Activated CD4-positive, alpha-beta T cell treated with anti-CD3 and anti-CD28 coated beads, Interleukin-2, amount 50 U/mL, for 48 hours (primary cell): ENCODE measurements at places on chromosomes 7 and 10.
A peak's percentile ranks its signal among the peaks of the same experiment; 100 is the strongest.

- peak; percentile 89 for DNase-seq
These were observed at the start of gene TPK1 for GRCh38 chr7:144835652-144836544. Gene TPK1 (minus strand): TSS chr7:144836053. CDS start chr7:144835602, 451 bp downstream.

- DNase-seq = no peak
These were observed 16.3 kb upstream of the VPS26A start for GRCh38 chr10:69107699-69108098.

GRCh38 chr7:66157060-66157459 is 42.4 kb downstream of the CRCP start:
- DNase-seq = no peak

- DNase-seq = no peak
These were observed 23.2 kb downstream of the PLXNA4 start for GRCh38 chr7:132553031-132553430.

DNA sequence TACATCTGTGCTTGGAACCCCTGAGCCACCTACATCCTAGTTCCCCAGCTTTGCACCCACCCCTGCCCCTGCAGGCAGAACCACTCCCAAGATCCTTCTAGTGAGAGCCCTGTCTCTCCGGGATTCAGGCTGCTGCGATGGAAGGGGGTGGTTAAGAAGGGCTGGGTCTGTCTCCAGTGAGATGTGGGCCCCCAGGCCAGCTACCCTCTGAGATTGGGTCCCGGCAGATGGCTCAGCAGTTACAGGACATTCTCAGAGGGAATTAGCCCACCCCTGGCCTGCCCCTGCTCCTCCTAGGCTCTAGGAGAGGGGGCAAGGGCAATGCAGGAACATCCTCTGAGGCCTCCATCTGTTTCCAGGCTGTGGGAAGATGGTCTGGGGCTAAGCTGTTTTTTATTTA is 27.7 kb downstream of the SLC29A3 start:
- no peak for DNase-seq

DNA sequence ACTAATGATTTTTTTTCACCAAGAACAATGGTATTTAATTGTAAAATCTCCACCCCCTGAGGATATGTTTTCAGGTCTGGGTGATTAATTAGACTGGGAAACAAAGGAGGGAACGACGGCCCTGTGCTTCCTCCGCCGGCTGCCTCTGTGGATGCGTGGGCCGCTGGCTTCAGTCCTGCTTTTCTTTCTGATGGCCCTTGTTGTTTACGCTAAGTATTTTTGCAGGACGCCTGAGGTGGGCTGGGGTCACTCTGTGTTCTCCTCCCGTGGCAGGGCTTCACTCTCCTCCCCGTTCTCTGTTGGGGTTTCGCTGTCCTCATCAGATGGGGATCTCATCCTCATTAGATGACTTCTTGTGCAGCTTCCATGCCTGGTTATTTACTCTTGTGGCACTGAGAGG is 5.2 kb upstream of the ACBD5 start:
- no peak for DNase-seq

- DNase-seq = no peak
These were observed 23.0 kb upstream of the EGFR start for GRCh38 chr7:54995610-54996363.

DNA sequence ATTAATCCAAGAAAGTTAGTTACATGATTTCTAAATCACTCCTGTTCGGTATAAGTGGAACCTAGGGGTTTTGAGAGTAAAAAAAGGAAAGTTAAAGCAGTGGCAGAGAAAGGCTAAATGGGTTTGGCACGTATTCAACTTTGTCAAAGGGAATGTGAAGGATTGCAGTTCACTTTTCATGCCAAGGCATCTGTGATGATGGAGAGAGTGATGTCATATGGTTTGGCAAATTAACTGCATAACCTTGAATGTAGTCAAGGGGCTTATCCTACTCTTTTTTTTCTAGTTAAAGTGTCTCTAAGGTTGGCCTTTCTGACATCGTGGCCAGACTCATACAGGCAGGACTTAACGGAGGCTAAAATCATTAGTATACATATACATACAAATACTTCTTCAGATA is 277.8 kb downstream of the EXOC4 start:
- no peak for DNase-seq

DNA sequence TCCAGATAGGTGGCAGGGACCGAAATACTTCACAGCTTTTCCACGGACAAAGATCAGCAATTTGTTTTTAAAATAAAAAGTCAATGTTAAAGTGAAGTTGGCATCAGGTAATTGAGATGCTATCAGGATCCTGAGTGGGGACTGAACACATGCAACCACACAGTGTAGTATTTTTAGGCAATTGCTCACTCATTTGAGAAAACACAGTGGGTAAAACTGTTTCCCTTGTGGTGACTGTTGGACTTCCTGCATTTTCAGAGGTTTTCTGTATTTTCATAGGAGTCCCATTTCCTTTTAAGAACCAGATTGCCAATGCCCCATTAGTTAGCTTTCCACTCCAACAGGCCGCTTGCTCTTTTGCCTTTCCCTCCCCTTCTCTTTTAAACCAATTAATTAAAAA is 159.5 kb upstream of the ZNF32 start:
- DNase-seq = no peak

GRCh38 chr7:28381466-28381865 is 30.9 kb upstream of the CREB5 start:
- DNase-seq = no peak

GRCh38 chr10:86862786-86863483 is 94.5 kb downstream of the MMRN2 start:
- no peak for DNase-seq

DNA sequence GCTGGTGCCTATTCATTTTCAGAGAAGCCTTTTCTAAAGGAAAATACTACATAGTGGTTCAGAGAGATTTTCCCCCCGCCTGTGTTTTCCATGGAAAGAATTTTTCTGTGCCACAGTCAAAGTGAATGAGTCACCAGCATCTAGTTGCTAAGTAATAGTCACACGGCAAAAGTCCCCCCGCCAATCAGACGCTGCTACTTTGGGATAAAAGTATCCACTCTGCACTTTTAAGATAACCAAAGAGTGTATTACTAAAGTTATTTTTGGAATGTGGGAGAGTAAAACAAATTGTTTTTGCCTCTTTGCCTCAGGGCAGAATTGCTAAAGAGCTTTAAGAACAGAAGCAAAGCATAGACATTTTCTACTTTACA is 23.5 kb downstream of the ABLIM1 start:
- DNase-seq = no peak

DNA sequence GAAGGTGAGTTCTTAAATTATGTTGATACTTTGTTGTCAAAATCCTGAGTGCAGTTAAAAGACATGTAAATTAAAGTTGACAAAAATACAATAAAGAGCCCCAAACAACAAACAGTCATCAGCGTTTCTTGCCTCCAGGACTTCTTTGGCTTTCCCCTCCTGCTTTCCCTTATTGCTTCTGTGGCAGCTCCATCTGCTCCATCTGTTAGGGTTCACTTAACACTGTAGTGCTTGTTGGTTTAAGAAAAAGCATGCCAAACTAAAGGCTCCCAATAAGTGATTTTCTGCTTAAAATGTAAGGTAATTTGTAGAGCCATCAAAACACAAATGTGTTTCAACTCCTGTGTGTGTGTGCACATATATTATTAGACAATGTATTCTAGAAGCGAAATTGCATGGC is 254.3 kb upstream of the GNAI1 start:
- DNase-seq = no peak

DNA sequence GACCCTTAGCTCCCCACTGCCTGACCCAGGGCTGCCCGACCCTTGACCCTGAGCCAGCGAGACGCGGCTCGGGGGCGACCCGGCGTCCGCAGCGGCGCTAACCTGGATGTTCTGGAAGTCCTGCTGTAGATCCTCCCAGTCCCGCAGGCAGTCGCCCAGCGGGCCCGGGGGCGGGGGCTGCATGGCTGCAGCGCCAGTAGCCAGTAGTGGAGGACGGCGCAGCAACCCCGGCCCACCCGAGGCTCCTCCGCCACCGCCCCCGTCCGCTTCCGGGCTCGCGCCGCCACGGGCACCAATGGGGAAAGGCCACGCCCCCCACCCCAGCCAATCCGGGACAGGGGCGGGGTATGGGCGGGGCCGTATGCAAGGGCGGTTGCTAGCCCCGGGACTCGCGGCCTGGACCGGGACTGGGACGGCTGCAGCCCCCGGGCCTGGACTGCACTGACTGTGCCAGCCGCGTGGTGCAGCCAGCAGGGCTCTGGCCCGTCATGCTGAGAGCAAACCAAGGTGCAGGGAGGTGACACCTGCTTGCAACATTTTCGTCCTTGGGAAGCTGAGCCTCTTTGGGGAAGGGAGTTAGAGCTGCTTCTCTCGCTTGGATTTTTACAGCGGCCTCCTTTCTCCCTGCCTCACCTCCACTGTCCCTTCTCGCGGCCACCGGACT is at the start of gene TMEM120A:
Gene TMEM120A, minus strand, starts transcription at position 208 of the 664 bp plus-strand sequence. Its CDS starts 25 bp downstream, at position 183.
- peak; percentile 96 for DNase-seq

DNA sequence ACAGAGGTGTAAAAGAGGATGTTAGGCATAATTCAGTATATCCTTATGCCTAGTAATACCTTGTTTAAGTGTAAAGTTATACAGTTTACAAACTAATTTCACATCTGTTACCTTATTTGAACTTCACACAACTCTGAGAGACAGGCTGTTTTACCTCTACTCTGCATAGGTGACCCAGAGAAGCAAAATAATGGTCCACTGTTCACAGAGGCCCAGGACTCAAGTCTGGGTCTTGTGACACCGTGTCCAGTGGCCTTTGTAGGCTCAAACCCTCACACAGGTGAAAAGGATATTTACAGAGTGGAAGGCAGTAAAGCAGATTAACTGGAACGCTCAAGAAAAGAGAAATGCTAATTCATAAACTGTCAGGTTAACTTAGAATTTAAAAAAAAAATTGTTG is 32.1 kb downstream of the ASAH2 start:
- no peak for DNase-seq

DNA sequence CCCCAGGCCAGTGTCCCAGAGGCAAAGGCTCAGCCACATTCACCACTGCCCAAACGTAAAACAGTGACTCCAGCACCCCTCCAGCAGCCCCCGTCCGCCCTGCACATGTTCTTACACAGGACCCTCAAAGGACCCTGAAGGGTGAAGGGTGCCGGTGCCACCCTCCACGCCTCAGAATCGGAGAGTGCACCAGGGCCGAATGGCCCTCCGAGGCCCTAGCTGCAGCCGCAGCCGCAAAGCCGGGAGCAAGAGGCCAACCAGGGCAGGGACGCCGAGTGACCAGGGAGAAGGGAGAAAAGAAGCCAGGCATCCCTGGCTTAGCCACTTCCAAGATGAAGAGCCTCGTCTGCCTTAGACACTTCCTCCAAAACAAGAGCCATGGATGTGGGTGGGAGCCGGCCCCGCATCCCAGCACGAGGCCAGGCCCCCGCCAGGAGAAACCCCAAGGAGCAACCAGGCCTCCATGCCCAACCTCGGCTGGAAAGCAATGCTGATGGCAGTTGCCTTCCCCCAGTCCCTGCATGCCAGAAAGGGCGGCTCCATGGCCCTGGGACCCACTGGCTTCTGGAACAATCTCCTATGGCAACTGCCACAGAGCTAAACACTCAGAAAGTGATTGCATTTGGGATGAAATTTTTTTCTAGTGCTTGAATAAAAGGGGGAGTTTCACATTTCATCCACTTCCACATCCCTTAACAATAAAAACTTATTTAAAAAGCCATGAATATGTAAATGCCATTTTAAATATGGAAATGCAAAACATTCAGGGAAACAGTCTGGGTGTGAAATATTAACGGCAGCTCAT is 92.3 kb downstream of the MAD1L1 start:
- DNase-seq = no peak

GRCh38 chr10:62264702-62265436 is 3.8 kb downstream of the RTKN2 start:
- DNase-seq = no peak

GRCh38 chr7:114718861-114719260 is 203.0 kb upstream of the MDFIC start:
- peak; percentile 11 for DNase-seq

DNA sequence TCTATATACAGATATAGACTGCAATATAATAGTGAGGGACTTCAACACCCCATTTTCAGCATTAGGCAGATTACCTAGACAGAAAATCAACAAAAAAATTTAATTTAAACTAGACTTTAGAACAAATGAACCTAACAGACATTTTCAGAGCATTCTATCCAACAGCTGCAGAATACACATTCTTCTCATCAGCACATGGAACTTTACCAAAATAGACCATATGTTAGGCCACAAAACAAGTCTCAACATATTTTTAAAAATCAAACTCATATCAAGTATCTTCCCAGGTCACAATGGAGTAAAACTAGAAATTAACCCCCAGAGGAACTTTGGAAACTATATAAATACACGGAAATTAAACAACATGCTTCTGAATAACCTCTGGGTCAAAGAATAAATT is 169.6 kb downstream of the MTERF1 start:
- no peak for DNase-seq

GRCh38 chr7:106808967-106809635 is 56.0 kb upstream of the PIK3CG start:
- DNase-seq = no peak

- no peak for DNase-seq
These were observed 37.7 kb downstream of the HABP2 start for GRCh38 chr10:113590581-113590980.

- no peak for DNase-seq
These were observed 41.1 kb upstream of the CPN1 start for GRCh38 chr10:100122780-100123179.

DNA sequence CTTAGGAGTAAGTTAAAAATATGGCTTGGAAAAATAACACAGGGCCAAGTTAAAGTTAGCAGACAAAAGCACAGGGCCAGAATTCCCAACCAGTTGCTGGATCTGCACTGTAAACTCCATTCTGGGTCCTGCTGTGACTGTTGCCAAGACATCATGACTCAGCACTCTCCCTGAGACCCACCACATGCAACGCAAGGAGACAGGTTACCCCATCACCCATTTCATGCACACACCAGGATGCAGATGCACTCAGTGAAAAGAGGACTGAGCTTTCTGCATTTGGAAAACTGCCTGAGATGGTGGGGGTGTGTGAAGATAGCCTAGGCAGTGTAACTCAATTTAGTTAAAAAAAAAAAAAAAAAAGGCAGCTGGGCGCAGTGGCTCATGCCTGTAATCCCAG is 97.6 kb upstream of the ZNF438 start:
- DNase-seq = no peak

DNA sequence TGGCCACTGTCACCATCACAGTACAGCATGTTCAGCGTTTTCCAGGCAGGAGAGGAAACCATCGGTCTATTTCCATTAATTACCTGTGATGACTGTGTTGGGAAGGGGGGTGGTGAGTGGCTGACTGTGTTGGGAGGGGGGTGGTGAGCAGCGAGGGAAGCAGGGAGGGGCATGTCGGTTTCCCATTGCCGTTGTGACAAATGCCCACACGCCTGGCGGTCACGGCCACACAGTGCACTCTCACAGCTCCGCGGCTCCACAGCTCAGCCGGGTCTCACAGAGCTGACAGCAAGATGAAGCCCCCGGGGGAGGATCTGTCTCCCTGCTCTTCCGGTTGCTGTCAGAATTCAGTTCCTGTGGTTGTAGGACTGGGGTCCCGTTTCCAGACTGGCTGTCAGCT is 39.0 kb downstream of the AP5Z1 start:
- no peak for DNase-seq

GRCh38 chr10:5685764-5686240 is 1.2 kb downstream of the TASOR2 start:
- DNase-seq = no peak
